ENCODE measurements at places on chromosomes 3 and 15.

- no peak for DNase-seq
Observed at GRCh38 chr15:49279521-49280456, 109.7 kb downstream of the GALK2 start.

DNA sequence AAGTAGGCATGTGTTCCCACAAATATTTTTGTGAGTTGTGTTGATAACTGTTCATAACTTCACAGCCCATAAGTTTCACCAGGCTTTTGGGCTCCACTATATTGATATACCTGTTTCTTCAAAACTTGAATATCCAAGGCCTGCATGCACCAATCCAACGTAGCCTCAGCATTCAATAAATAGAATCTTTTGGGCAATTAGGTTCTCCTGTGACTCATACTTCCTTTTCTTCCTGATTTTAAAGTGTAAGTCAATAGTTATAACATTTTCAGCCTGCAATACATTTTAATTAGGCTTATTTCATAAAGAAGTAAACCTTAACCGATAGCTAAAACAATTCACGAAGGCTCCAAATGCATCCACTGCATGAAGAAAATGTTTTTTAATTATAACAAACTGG, 97.8 kb upstream of the SPRED1 start:
- no peak for DNase-seq

- DNase-seq, result no peak
Observed at GRCh38 chr3:72830452-72831223, 17.6 kb downstream of the SHQ1 start.

DNA sequence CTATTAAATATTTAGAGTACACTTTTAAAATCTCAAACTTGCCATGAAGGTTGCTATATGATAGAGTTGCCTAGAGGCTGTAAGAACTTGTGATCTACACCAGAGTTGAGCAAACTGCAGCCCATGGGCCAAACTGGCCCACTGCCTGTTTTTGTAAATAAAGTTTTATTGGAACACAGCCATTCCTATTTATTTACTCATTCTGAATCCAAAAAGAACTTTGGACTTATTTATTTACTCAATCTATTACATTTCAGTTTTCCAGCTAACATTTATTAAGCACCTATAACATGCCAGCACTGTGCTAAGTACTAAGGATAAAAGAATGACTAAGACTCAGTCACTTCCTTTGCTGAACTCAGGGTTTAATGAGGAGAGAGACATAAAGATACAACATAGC, 403.6 kb downstream of the ERC2 start:
- no peak for DNase-seq

- no peak for DNase-seq
Observed at GRCh38 chr3:62312201-62312600, 61.1 kb downstream of the FEZF2 start.

- no peak for DNase-seq
Observed at GRCh38 chr3:100416176-100416575, 14.8 kb downstream of the LNP1 start.
